Esophagus muscularis mucosa (tissue), 4 donors: ENCODE measurements at places on chromosomes 1 and 21. TPM values are rescaled to one million over a fixed set of nuclear protein-coding genes. Genes with fewer than 3 reads are reported as not detected.
A peak's percentile ranks its signal among the peaks of the same experiment; 100 is the strongest.

GRCh38 chr1:245888809-245889208, 618.3 kb downstream of the SMYD3 start:
- H3K27ac ChIP-seq = no peak overlapping the region
- H3K27me3 ChIP-seq = no peaks in the 10 kb centered on the region
- H3K36me3 ChIP-seq = no peaks in the 10 kb centered on the region
- no peak overlapping the region for H3K4me3 ChIP-seq
- no peaks in the 10 kb centered on the region for H3K4me1 ChIP-seq

DNA sequence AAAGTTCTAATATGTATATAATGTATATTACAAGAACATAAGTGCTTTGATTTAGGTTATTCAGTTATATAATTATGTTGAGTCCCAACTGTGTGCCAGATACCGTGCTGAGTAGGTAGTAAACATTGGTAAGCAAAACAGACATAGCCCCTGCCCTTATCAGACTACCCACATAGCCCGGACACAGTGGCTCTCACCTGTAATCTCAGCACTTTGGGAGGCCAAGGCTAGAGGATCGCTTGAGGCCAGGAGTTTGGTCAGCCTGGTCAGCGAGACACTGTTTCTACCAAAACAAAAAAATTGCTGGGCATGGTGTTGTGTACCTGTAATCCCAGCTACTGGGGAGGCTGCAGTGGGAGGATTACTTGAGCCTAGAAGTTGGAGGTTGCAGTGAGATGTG, 30.7 kb downstream of the RNF11 start:
- H3K27me3 ChIP-seq = no peaks in the 10 kb centered on the region
- H3K36me3 ChIP-seq = peaks cover 18% of the 10 kb centered on the region
- DNase-seq = peak; percentile 26
- H3K27ac ChIP-seq = no peak overlapping the region

RGS4 gene
- total RNA-seq = 23.8 TPM

DNA sequence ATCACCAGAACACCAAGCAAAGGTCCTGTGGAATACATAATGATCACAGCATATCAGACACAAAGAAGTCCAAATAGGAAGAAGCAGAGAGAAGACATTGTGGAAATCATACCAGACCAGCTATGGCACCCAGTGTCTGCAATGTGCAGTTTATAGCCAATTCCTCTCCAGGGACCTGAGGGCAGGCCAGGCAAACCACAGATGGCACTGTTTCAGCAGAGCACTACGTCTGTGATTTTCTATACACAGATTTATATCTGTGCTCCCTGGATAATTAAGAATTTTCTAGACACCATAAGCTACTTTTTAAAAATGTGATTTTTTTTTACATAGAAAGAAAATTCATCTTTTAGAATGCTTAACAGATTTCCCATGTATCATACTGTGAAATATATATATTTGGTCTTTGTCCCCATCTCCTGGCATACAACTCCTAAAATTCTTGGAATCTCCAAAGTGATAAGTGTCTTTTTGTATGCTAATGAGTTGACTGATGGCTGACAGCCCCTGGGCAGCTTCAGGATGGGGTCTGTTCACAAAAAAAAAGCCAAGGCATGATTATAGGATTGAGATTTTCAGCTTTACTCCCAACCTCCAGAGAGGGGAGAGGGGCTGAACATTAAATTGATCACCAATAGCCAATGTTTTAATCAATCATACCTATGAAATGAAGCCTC, 498.1 kb downstream of the SIPA1L2 start:
- H3K27me3 ChIP-seq = no peaks in the 10 kb centered on the region
- no peak for DNase-seq
- no peaks in the 10 kb centered on the region for H3K4me1 ChIP-seq

DNA sequence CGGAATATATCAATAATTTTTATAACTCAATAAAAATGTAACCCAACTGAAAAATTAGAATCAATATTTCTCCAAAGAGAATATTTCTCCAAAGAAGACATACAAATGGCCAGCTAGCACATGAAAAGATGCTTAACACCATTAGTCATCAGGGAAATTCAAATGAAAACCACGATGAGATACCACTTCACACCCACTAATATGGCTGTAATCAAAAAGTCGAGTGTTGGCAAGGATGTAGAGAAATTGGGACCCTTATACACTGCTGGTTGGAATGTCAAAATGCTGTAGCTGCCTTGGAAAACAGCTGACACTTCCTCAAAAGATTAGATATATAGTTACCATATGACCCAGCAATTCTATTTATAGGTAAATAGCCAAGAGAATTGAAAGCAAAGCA, 133.0 kb downstream of the GPR52 start:
- H3K4me1 ChIP-seq = no peaks in the 10 kb centered on the region
- DNase-seq = no peak
- H3K36me3 ChIP-seq = no peaks in the 10 kb centered on the region
- no peaks in the 10 kb centered on the region for H3K27me3 ChIP-seq
- H3K27ac ChIP-seq = no peak overlapping the region
- no peak overlapping the region for H3K4me3 ChIP-seq

GRCh38 chr1:201539561-201540431, 869 bp downstream of the NAV1 start:
- no peaks in the 10 kb centered on the region for H3K27me3 ChIP-seq
- no peak for DNase-seq
- peak overlapping the region; percentile 87 for H3K27ac ChIP-seq
- H3K4me1 ChIP-seq = peaks cover 65% of the 10 kb centered on the region

AJAP1 gene
- total RNA-seq = 0.84 TPM

DNA sequence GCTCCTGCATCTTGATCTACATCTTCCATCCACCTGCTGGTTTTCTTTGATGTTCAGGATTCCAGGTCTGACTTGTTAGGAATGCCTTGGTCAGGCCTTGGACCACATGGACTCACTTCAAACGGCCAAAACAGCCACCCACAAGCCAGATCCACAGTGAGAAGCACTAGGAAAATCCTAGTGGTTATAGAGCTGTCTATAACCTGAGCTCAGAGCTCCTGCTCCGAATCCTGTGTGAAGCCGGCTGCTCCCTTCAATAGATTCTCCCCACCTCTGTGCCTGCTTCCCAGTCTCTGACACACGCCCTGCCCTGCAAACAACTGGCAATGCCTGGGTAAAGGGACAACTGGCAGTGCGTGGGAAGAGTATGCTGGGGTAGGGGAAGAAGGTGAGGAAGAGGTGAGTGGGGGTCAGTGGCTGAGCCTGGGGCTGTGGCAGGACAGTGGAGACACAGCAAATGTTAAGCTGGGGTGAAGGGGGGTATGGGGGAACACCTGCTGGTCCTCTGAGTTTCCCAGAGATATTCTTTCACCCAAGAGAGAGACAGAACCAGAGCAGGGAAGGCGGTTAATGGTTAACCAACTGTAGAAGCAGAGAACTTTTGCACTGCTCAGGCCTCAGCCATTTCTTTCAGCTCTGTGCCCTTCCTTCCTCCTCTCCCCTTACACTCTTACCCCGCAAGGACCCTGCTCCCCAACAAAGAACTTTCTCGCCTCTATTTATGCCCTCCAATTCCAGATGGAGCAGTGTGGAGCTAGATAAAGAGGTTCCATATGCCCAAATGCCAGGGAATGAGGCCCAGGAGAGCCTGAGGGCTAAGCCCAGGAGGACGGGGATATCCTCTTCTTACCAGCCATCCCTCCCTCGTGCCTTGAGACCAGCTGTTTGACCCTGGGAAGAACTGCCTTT, 4.5 kb downstream of the PLXNA2 start:
- H3K4me1 ChIP-seq = peaks cover 89% of the 10 kb centered on the region
- DNase-seq = no peak
- H3K36me3 ChIP-seq = peaks cover 10% of the 10 kb centered on the region
- peak overlapping the region; percentile 53 for H3K27ac ChIP-seq
- no peaks in the 10 kb centered on the region for H3K27me3 ChIP-seq

DNA sequence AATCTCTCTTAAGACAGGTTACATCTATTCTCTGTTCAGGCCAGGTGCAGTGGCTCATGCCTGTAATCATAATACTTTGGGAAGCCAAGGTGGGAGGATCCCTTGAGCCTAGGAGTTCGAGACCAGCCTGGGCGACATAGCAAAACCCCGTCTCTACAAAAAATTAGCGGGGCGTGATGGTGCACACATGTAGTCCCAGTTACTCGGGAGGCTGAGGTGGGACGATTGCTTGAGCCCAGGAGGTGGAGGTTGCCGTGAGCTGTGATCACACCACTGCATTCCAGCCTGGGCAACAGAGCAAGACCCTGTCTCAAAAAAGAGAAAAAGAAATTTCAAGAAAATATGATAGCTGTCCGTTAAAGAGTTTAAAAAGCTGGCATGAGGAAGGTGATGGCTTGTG, 43.0 kb downstream of the UBE4B start:
- H3K4me3 ChIP-seq = no peak overlapping the region
- H3K36me3 ChIP-seq = peaks cover 16% of the 10 kb centered on the region
- no peak for DNase-seq
- peaks cover 30% of the 10 kb centered on the region for H3K4me1 ChIP-seq

CD247 gene
- 2.0 TPM for total RNA-seq

- H3K4me3 ChIP-seq = no peak overlapping the region
- no peaks in the 10 kb centered on the region for H3K27me3 ChIP-seq
- no peak overlapping the region for H3K27ac ChIP-seq
Measured at GRCh38 chr1:34113362-34113761, 51.7 kb downstream of the CSMD2 start.

DPYD gene
- total RNA-seq = 31.8 TPM

- peak overlapping the region; percentile 91 for H3K27ac ChIP-seq
- peaks cover 34% of the 10 kb centered on the region for H3K4me1 ChIP-seq
- H3K27me3 ChIP-seq = no peaks in the 10 kb centered on the region
- no peak for DNase-seq
- no peaks in the 10 kb centered on the region for H3K36me3 ChIP-seq
- H3K4me3 ChIP-seq = peak overlapping the region; percentile 76
Measured at GRCh38 chr1:56645677-56646305, 677 bp downstream of the PRKAA2 start.

OR2L8 gene
- not detected for total RNA-seq

DNA sequence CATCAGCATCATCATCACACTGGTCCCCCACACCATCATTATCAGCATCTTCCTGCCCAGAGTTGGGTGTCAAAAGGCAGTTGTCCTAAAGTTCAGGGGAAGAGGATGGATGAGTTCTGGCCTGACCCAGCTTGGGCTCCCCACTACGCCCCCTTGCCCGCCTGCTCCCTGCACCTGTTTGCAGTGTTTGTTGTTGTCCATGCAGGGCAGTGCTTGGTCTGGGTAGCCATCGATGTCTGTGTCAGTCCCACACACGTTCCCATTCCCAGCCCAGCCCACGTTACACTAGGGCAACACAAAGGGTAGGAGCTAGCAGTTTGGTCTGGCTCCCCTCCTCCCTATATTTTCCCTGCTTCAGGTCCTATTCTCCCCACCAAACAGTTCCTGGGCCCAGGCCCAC, 6.8 kb downstream of the THBS3 start:
- DNase-seq = no peak
- H3K4me1 ChIP-seq = peaks cover under 1% of the 10 kb centered on the region
- H3K4me3 ChIP-seq = no peak overlapping the region

GRCh38 chr1:202745323-202745888, 35.2 kb upstream of the SYT2 start:
- H3K27ac ChIP-seq = no peak overlapping the region
- no peak for DNase-seq
- no peaks in the 10 kb centered on the region for H3K4me1 ChIP-seq
- no peak overlapping the region for H3K4me3 ChIP-seq

- no peak for DNase-seq
- H3K4me3 ChIP-seq = no peak overlapping the region
- no peak overlapping the region for H3K27ac ChIP-seq
- H3K4me1 ChIP-seq = peaks cover 10% of the 10 kb centered on the region
- H3K36me3 ChIP-seq = no peaks in the 10 kb centered on the region
- no peaks in the 10 kb centered on the region for H3K27me3 ChIP-seq
Measured at GRCh38 chr1:107135463-107135862, 5.4 kb upstream of the NTNG1 start.

CELA2B gene
- not detected for total RNA-seq

GRCh38 chr1:30134466-30135217, 588.7 kb downstream of the MATN1 start:
- no peak for DNase-seq
- H3K4me1 ChIP-seq = no peaks in the 10 kb centered on the region
- H3K27me3 ChIP-seq = no peaks in the 10 kb centered on the region
- H3K27ac ChIP-seq = no peak overlapping the region
- no peak overlapping the region for H3K4me3 ChIP-seq

ADCY10 gene
- 0.26 TPM for total RNA-seq

DNA sequence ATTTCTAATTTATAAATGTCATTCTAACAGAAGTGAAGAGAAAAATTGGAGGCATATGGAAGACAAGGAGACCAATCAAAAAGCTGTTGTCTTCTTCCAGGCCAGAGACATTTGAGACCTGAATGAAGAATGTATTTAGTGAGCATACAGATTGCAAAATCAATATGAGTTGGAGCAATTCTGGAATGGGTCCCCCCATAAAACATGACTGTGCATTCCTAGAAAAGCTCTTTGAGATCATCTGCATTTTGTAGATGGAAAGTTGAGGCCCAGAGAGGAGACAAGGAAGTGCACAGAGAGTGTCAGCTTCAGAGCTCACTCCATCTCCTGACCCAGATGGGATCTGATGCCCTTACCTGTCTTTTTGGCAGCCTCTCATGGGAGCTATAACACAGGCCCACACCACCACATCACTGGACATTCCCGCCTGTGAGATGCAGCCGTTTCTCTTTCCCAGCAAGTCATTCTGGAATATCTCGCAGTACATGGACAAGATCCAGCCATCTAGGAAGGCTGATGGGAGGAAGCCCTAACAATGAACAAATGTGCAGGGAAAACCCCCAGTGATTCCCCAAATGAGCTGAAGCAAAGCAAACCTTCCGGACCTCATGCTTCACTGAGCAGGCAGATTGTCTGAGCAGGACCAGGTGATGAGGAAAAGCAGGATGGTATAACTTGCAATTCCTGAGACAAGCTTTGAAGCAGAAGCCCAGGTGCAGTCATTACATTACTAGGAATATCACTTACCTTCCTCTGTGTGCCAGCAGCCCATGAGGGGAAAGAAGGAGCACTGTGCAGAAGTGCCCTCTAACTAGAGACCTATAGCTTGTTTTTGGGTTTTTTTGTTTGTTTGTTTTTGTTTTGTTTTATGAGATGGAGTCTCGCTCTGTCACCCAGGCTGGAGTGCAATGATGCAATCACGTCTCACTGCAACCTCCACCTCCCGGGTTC, 445.6 kb downstream of the PLPP3 start:
- no peak for DNase-seq
- H3K4me3 ChIP-seq = no peak overlapping the region
- no peaks in the 10 kb centered on the region for H3K27me3 ChIP-seq
- no peaks in the 10 kb centered on the region for H3K36me3 ChIP-seq
- no peak overlapping the region for H3K27ac ChIP-seq
- peaks cover 5% of the 10 kb centered on the region for H3K4me1 ChIP-seq
